ENCODE measurements at places on chromosomes 16 and 17.
A peak's percentile ranks its signal among the peaks of the same experiment; 100 is the strongest.

DNA sequence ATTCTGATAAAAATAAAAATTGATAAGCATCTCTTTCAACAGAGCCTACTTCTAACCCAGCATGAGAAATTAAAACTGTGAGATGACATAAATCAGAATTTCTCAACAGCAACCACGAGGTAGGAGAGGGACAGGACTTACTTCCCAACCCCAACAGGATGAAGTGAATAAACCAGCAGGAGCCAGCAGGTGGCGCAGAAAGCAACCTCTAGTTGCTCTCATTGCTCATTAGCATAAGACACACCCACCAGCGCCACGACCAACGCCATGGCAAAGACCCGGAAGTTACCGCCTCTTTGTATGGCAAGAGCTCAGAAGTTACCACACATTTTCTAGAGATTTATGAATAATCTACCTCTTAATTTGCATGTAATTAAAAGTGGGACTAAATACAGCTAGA lies 189.4 kb upstream of the CDH8 start:
- peak; percentile 62 for DNase-seq

DNA sequence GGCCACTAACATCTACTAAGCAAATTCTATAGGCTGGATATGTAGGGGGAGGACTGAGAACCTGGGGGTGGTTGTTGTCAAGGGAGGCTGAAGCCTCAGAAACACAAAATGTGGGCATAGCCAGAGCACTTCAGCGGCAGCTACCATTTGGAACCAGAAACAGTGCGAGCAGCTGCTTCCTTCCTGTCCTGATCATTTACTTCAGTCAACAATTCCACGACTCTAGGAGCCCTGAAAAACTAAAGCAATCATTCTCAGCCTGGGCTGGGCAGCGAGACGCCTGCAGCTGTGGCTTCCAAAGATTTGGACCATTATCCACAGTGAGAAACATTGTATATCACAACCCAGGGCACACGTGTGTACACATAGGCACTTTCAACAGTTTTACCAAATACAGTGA lies 93.9 kb upstream of the WSCD1 start:
- DNase-seq, result no peak

DNA sequence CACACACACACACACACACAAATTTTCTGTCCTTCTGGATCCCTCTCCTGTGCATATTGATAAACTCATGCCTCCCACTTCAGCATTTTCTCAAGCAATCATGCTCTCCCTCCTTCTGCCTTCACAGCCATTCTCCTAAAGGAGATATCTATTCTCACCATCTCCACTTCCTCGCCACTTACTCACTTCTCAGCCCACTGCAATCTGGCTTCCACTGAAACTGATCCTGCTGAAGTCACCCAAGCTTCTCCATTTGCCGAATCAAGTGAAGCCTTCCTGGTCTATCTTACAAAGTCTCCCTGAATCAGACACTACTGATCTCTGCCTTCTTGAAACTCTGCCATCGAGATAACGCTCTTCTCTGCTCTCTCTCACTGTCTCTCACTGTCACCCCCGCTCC lies 54.0 kb upstream of the GNAO1 start:
- no peak for DNase-seq

GRCh38 chr17:37828651-37829124 lies 83.8 kb upstream of the HNF1B start:
- DNase-seq, result peak; percentile 28

Measured in fibroblast of skin of scalp (primary cell).